HL-60 (cell line): ENCODE measurements at places on chromosomes 11 and 22.

- no peak for DNase-seq
Measured at GRCh38 chr11:34483106-34483874, 30.3 kb downstream of the ELF5 start.

DNA sequence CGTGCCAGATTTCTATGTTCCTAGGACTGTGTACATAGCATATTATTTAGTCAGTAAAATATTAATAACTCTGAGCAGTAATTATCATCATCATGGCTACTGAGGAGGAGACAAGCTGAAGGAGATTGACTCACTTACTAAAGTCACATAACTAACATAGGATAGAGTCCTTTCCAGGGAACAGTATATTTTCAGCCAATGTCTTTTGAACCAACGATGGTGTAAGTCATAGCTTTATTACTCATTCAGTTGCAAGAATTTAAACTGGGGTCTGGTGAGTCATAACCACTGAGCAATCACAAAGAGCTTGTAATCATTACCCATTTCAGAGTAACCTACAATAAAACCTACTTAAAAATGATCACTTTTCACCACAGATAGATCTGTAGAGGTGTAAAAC, 1564.8 kb upstream of the TENM4 start:
- DNase-seq: no peak

GRCh38 chr11:41400124-41400523, 59.3 kb downstream of the LRRC4C start:
- DNase-seq: no peak

- no peak for DNase-seq
Measured at GRCh38 chr11:59285716-59286260, 72.9 kb upstream of the OR5AN1 start.

- DNase-seq: no peak
Measured at GRCh38 chr11:61657566-61658290, 22.5 kb upstream of the DAGLA start.

GRCh38 chr11:11211186-11211585, 141.9 kb downstream of the CSNK2A3 start:
- DNase-seq: no peak

DNA sequence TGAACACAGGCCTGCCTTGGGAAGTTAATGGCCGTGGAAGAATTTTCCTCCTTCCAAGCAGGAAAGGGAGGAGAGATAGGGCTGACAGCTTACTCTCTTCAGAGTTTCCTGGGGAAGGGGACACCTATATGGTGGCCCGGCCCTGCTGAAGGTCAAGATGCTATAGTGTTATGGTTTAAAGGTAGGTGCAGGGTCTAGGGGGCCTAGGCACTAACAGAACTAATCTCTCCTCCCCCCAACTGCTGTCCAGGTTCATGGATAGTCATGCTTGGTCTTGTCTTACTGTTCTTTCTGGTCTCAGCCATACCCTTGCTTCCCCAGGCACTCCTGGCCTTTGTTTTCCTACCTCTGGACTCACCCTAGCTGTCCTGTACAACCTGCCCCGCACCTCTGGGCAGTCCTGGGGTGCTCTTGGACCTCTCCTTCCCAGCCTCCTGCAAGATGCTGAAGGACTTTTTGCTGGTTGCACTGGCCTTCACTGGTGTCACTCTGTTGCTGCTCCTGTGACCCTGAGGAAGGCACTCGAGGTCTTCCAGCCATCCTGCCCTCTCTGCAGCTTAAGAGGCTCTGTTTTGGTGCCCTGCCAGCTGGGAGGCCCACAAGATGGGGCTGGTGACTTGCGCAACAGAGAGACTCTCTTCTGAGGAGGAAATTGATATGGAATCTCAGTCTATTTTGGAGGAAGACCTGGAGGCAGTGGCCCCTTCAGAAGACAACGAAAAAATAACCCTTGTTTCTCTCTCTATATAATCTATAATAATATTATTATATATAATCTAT, 17.9 kb downstream of the SEC14L3 start:
- peak; percentile 74 for DNase-seq

GRCh38 chr22:31639436-31640039, 22.5 kb downstream of the PISD start:
- no peak for DNase-seq

- no peak for DNase-seq
Measured at GRCh38 chr22:19548964-19549363, 24.8 kb upstream of the CLDN5 start.
